COLO829 (cell line): ENCODE measurements at places on chromosomes 3 and 15.

DNA sequence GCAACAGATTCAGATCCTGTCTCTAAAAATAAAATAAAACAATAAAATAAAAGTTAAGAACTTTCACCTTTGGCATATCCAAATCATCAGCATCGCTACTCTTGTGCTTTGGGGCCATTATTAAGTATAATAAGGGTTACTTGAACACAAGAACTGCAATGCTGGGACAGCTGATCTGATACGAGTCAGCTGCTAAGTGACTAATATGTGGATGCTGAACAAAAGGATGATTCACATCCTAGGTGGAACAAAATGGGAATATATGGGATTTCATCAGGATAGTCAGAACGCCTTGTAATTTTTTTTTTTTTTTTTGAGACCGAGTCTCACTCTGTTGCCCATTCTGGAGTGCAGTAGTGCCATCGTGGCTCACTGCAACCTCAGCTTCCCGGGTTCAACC, 29.7 kb downstream of the BUB1B start:
- DNase-seq = peak; percentile 14

- no peak for DNase-seq
Observed at GRCh38 chr15:60204131-60204885, 193.5 kb downstream of the ANXA2 start.

GRCh38 chr15:73442968-73443367, at the start of gene REC114:
TSS of gene REC114 (plus strand) at chr15:73443164. CDS start at chr15:73443186, 22 bp downstream.
- DNase-seq = no peak

GRCh38 chr15:76155731-76156130, 95.9 kb downstream of the TMEM266 start:
- DNase-seq = no peak

DNA sequence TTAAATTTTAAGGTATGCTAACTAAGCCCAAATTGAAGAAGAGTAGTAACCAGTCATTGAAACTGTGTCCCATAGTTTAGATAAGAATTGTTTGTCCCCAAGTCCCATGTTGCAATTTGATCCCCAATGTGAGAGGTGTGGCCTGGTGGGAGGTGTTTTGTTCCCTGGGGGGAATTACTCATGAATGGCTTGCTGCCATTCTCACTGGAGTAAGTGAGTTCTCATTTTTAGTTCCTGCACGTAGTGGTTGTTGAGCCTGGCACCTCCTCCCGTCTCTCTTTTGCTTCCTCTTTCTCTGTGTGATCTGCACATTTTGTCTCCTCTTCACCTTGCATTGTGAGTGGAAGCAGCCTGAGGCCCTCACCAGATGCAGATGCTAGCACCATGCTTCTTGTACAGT, 1271.0 kb downstream of the NSUN3 start:
- DNase-seq = peak; percentile 1

DNA sequence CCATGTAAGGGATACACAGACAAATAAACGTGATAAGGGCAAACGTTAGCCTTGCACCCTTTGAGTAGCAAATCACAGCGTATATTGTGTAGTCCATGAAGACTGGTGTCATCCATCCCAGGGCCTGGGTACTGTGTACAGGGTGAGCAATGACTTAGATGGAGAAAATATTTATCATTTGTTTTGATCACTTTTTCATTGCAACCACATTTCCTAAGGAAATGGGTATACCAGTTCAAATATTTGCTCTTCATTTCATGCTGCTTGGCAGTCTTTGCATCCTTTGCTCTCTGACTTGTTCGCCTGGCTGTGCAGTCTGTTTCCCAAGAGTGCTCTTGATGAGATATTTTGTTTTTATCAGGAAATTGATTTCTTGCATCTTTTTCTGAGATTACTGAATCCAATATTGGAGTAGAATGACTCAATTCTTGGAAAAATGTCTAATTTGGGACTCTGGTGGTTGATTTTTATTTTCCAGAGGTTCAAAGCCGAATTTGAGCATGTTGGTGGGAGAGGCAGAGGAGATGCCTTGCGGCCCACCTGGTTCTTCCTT, 424.6 kb upstream of the SEMA6D start:
- no peak for DNase-seq

- DNase-seq = no peak
Observed at GRCh38 chr3:183210862-183211341, 42.2 kb upstream of the B3GNT5 start.

- DNase-seq = no peak
Observed at GRCh38 chr3:15820911-15821310, 23.1 kb upstream of the ANKRD28 start.

GRCh38 chr15:91420689-91421088, 320.6 kb downstream of the SV2B start:
- DNase-seq = no peak

GRCh38 chr3:24929521-24929920, 434.9 kb upstream of the THRB start:
- DNase-seq = no peak
